Right atrium auricular region (tissue), 2 donors: ENCODE measurements at places on chromosomes 6 and 20. TPM values are rescaled to one million over a fixed set of nuclear protein-coding genes. Genes with fewer than 3 reads are reported as not detected.

SLC22A2 gene
- total RNA-seq: not detected

- DNase-seq: no peak
Observed at GRCh38 chr6:2771079-2771478, 5.9 kb downstream of the WRNIP1 start.

NKX2-2 gene
- not detected for total RNA-seq

ASIP gene
- 2.7 TPM for total RNA-seq

GRCh38 chr6:156727715-156728385 is 49.3 kb upstream of the ARID1B start:
- DNase-seq: no peak

PGC gene
- not detected for total RNA-seq

GRCh38 chr6:64040113-64040512 is 404.5 kb downstream of the PHF3 start:
- no peak for DNase-seq

LY6G6D gene
- total RNA-seq: not detected

DNA sequence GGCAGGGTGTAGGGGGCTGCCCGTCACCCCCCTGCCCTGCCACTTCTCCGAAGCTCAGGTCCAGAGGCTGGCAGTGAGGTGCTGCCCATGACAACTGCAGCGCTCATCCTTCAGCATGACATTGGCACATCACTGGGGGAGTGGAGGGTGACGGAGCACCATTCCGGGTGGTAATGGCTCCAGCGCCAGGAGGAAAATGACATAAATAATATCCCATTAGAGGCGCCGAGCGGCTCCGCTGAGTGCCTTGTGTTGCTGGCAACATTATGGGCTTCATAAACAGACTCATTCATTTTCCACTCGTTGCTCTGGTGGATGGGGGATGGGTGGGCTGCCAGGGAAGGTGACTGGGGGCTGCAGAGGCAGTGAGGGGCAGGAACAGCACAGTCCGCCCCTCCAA is 56.9 kb upstream of the CTNNBL1 start:
- DNase-seq: no peak

SULF2 gene
- 33.7 TPM for total RNA-seq

GRCh38 chr20:32356622-32357374 is 1.3 kb upstream of the ASXL1 start:
- DNase-seq: no peak

GRCh38 chr6:73521351-73521985 is 636 bp upstream of the EEF1A1 start:
- DNase-seq: no peak

DNA sequence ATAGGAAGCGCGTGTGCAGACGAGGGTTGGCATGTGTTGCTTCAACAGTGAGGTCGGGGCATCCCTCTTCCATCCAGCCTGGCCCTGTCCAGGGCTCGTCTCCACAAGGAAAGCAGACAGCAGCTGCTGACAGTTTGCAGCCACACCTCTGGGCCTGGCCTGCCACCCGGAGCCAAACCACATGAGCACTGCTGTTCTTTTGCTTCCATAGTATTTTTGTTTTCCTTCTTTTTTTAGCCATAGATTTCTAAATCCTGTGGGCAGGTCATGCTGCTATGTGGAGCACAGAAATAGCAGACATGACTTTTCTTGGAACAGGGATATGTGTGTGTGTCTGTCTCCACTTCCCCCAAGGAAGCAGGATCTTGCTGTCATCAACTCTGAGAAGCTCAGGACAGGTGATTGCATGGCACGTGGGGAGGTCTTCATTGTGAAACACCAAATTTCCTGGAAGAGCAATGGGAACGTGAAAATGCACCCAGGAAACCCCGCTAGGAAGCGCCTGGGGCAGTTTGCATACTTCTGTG is 167.4 kb downstream of the DTNBP1 start:
- DNase-seq: no peak

DNA sequence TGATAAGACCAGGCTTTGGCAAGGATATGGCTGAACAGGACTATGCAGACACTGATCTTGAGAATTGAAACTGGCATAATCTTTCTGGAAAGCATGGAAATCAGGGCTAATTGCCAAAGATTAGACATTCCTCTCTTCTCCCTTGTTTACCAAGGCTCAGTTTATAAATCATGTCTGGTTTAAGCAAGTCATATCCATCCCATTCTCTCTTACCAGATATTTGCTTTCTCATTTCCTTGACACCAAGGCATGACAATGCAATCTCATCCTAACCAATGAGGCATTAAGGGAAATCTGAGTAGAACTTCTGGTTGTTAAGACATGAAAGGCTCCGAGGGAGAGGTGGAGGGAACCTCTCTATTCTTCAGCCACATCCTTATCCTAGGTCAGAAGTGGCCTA is 110.3 kb upstream of the CEP85L start:
- no peak for DNase-seq

ELOVL2 gene
- 1.6 TPM for total RNA-seq

GRCh38 chr20:38812709-38813573 is 7.4 kb downstream of the PPP1R16B start:
- DNase-seq: no peak

KHDRBS2 gene
- total RNA-seq: not detected

GRCh38 chr6:89939144-89939543 is 44.9 kb downstream of the GJA10 start:
- DNase-seq: no peak

HTR1B gene
- total RNA-seq: not detected

GRCh38 chr6:139790527-139790926 is 416.1 kb upstream of the CITED2 start:
- DNase-seq: no peak

DNA sequence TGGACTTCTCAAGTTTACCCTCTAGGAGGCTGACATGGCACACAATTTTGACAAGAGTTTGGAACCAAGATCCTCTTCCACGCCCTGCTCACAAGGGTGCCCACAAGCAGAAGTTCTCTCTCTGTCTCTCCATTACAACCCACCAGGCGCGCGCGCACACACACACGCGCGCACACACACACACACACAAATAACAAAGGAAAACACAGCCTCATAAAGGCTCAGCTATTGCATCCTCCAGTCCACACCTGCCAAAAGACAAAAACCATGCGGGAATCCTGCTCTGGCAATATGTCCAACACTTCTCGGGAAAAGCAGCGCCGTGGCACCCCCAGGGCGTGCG is 870 bp downstream of the PAK5 start:
- no peak for DNase-seq

DNA sequence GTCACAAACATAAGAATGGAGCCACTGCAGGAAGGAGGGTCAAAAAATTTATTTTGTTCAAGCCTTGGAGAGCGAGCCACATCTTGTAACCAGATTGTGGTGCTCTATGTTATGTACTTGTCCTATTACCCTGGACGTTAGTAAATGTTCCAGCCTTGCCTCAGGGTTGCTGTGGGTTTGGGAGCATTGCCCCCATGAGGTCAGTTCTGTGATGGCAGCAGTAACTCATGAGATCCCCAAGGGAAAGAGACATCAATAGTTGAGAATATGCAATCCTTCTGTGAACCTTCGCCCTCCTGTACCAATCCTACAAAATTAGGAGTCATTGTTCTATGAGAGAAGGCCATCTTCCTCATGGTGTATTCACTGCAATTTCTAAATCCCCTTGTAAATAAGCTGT is 16.4 kb upstream of the CFAP206 start:
- no peak for DNase-seq

DNA sequence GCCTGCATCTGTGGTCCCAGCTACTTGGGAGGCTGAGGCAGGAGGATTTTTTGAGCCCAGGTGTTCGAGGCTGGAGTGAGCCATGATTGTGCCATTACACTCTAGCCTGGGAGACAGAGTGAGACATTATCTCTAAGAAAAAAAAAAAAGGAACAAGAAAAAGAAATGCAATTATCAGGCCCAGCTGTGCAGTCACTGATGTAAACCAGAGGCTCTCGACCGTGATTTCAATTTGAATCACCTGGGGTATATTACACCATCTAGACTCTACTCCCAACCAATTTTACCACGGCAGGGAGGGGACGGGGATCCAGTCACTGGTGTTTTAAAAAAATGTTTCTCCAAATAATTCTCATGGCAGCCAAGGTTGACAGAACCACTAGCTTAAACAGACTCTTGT is 48.8 kb upstream of the NKX2-2 start:
- DNase-seq: no peak
